ENCODE measurements at places on chromosomes 11 and 22.

- no peak for DNase-seq
Observed at GRCh38 chr22:27625769-27626674, 175.5 kb downstream of the MN1 start.

DNA sequence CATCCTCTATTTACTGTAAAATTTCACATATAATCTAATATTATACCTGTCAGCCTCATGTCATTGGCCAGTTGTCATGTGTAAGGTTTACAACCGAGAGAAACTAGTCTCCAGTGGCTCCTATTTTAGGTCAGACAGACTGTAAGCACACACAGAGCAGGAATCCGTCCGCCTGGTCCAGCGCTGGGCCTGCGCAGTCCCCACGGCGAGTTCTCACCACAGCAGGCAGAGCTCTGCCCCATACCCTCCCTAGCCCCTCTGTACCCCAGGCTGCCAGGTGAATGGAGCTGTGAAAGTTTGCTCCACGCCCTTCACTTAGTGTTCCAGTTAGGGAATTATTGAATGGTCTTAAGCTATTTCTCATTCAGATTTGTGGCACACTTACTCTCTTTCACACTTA lies 63.7 kb downstream of the SNX19 start:
- no peak for DNase-seq

GRCh38 chr11:79822766-79823165 lies 381.9 kb upstream of the TENM4 start:
- DNase-seq: no peak

- no peak for DNase-seq
Observed at GRCh38 chr11:29163231-29163630, 853.6 kb downstream of the KCNA4 start.

GRCh38 chr11:9385327-9385899 lies 961 bp downstream of the IPO7 start:
- DNase-seq: no peak

DNA sequence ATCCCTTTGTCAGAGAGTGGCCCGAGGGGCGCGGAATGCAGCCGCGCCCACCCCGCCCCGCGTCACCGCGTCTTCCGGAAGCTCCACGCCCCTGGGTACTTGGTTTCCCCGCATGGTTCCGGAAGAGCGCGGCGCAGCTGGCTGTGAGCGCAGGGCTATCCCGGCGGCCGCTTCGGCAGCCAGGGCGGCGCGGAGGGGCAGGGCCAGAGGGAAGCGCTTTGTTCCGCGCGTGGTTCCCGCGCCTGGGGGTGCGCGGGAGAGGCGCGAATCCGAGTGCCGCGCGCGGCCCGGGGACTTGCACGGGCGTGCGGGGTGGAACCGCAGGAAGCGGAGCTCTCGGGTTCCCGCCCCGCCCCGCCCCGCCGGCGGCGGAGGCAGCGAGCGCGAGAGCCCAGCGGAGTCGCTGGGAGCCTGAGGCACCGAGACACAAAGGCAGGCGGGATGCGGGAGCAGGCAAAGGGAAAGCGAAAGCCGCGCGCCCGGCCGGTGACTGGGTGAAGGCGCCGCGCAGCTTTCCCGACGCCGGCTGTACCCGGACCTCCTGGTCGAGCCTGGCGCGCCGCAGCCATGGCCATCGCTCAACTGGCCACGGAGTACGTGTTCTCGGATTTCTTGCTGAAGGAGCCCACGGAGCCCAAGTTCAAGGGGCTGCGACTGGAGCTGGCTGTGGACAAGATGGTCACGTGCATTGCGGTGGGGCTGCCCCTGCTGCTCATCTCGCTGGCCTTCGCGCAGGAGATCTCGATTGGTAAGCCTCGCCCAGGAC lies at the start of gene PANX1:
Gene PANX1, plus strand, starts transcription at position 96 of the 766 bp plus-strand sequence. Its CDS starts 472 bp downstream, at position 568.
- peak; percentile 73 for DNase-seq

DNA sequence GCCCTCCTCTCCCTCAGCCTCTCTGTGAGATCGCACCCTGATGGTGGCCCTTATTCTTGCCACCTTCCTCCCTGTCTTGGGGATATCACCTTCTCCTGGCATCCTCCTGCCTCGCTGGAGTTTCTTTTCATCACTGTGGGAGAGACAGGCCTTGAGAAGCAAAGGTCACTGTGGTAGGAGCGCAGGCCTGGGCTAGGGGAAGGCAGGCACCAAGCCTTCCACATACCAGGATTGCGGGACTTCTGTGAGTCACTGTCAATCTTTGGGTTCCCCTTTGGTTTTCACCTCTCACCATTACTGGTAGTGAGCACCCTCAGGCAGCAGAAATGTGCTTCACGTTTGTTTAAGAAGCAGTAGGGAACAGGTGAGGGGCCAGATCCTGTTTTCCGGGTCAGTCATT lies 31.2 kb upstream of the B3GAT1 start:
- no peak for DNase-seq

DNA sequence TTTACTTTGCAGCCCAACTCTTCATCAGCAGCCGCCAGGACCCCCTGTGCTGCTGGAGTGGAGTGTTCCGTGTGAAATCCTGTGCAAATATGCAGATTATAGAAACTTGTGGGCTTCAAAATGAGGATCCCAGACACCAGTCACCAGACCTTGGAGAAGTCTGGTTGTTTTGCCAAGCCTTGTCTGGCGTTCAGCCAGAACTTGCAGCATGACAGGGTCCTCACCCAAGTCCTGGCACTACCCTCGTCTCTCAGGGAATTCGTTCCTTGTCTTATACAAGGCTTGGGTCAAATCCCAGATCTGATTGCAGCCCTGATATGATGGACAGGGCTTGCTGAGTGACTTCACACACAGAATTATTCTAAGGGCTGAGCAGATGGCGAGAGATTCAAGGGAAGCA lies 18.9 kb downstream of the SHISAL1 start:
- no peak for DNase-seq

DNA sequence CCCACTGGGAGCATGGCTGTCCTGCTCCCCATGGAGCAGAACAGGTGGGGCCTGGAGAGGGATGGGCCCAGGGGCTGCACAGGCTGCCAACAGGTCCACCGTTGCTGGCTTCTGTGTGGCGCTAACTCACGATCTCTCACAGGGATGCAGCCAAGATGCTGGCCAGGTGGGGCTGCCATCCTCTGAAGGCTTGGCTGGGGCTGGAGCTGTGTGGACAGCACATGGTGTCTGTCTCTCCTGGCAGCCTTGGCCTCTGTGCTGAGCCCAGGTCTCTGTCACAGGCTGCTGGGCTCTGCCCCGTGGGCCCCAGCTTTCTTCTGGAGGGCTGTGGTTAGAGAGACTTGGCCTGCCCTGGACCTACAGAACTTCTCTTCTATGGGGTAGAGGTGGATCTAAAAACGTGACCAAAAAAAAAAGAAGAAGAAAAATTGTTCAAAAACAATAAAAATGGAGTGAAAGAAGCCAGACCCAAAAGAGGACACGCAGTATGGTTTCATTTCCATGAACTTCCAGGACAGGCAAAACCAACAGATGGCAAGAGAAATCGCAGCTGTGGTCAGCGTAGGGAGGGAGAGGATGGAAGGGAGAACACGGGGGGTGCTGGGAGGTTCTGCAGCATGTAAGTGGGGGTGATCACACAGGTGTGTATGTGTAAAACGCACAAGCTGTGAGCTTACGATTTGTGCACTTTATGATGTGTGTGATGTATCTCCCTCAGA lies 12.2 kb downstream of the PARVG start:
- no peak for DNase-seq

DNA sequence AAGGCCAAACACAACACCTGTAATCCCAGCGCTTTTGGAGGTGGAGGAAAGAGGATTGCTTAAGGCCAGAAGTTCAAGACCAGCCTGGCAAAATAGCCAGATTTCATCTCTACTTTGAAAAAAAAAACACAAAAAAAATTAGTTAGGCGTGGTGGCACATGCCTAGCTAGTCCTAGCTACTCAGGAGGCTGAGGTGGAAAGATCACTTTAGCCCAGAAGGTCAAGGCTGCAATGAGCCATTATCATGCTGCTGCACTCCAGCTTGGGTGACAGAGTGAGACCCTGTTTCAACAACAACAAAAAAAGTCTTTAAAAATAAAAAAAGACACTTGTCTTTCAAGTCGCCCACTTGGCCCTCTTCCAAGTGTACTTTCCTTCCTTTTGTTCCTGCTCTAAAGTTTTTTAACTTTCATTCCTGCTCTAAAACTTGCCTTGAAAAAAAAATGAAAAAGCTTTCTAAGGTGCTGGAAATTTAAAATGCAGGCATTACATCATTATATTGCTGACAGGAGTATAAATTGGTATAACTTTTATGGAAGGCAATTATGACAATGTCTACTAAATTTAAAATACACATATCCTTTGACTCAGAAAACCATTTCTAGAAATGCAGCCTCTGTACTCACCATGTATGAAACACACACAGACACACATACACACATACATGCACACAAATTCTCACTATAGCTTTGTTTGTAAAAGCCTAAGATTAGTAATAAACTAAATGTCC lies 12.7 kb downstream of the LIPT2 start:
- no peak for DNase-seq

DNA sequence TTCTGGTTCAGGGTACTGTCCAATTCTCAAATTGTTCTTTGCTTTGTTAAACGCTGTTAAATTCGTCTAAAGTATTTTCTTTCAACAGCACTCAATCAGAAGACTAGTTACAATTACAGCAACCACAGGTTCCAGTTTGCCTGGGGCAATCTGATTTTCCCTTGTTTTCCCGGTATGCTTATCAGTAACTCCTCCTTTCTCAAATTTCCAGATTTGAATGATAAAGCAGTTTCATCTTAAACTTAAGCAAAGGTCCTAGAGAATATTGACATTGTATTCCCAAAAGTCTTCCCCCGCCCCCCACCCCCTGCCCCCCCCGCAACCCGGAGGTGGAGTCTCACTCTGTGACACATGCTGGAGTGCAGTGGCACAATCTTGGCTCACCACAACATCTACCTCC lies 10.5 kb upstream of the USP28 start:
- DNase-seq: no peak

DNA sequence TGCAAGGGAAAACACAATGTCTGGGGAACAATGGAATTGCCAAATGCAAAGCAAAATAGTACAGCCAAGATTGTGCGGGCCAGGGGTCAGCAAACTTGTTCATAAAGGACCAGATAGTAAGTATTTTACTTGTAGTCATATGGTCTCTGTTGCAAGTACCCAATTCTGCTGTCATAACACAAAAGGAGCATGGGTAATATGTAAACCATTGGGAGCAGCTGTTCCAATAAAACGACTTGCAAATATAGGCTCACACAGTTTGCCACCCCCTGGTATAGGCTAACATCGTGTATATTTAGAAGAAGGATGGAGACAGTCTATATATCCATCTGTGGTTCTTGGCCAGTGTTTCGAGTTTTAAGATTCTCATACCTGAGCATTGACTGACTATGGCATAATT lies 15.6 kb downstream of the SDHAF2 start:
- no peak for DNase-seq

DNA sequence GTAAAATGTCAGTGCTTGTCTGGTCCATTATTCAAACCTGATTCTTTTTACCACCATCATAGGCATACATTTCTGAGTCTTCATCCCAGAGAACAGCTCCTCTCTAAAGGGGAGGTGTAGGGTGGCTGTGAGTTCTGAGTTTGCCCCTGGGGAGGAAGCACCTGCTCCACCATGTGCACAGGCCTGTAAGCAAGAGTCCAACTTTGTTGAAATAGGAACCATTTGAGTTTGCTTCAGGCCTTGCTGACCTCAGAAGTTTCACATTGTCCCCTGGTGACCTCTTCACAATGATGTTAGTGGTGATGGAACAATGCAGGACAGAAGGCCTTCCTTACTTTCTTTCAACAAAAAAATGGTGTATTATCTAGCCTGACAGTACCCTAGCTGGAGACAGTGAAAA lies 54.6 kb upstream of the TOP3B start:
- no peak for DNase-seq

DNA sequence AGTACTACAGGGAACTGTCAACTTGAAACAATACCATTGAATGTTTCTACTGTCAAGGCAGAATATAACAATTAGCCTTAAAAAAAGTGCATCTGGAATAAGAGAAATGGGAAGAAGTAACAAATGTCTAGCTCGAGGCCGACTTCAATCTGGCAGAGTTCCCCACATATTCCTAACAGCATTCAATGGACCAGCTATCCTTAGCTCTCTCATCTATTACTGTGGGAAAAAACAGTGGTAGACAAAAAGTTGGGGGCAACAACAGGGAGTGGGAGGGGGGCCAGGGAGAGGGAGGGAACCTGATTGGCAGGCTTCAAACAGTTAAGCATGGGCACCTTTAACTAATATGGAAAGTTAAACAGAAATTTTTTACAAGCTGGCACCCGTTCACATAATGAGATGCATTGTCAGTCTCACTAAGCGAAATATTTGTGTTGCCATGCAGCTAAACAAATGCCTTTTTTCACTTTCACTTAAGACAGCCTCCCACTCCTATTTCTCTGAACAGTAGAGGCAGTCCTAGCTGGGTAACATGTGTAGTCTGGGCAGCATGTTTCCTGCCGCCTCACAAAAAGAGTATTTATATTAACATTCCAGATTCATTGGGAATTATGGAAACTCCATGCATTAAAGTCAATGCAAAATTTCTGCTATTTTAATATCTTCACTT lies 62.2 kb upstream of the SOX6 start:
- DNase-seq: no peak

- DNase-seq: peak; percentile 87
Observed at GRCh38 chr11:47216121-47216798, 1.5 kb downstream of the DDB2 start.

DNA sequence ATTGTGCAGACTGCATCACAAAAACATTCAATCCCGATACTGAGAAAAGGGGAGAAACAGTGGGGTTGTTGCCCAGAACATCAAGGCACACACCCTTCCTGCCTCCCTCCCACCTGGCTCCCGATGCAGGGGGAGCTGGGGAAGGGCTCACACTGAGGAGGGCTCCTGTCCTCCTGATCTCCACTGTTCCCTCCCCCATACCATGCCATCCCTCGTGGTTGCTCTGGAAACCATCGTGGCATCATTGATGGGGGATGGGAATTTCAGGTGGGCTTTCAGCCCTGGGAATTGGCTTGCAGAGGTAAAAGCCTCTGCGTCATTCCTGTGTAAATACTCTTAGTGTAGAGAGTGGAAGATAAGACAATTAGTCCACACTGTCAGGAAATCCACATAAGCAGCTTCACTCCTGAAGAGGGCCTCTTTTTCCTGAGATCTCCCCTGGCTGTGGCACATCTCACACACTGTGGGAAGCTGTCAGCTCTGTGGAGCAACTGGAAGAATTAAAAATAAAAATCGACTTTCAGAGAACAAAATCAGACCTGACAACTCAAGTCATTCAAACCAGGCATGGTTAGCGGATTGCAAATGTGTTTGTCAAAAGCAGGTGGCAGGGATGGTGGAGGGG lies 176.0 kb downstream of the CHST1 start:
- no peak for DNase-seq

DNA sequence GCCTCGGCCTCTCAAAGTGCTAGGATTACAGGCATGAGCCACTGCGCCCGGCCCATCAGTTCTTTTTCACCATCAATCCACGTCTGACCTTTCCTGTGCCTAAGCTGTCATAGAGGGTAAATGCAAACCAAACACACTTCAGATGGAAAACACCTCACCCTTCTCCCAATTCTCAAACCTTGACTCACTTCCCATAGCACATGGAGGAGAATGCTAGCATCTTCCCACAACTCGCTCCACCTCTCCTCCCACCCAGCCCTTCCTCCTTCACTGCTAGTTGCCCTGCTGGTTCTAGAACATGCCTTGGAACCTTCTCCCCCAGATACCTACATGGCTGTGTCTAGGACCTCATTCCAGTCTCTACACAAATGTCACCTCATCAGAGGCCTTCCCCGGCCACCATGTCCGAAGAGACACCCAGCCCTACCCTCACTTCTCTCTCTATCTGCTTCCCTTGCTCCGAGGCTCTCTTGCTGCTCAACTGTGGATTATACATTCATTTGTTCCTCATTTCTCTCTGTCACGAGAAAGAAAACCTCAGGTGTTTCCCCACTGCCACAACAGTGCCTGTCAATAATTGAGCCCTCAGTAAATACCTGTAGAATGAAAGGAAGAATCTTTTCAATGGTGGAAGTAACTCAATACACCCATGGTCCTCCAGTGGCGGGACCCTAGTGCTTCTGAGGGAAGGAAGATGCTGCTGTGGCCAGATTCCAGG lies 21.3 kb upstream of the NCF4 start:
- peak; percentile 73 for DNase-seq
